ENCODE measurements at places on chromosomes 2 and 18.
A peak's percentile ranks its signal among the peaks of the same experiment; 100 is the strongest.

DNA sequence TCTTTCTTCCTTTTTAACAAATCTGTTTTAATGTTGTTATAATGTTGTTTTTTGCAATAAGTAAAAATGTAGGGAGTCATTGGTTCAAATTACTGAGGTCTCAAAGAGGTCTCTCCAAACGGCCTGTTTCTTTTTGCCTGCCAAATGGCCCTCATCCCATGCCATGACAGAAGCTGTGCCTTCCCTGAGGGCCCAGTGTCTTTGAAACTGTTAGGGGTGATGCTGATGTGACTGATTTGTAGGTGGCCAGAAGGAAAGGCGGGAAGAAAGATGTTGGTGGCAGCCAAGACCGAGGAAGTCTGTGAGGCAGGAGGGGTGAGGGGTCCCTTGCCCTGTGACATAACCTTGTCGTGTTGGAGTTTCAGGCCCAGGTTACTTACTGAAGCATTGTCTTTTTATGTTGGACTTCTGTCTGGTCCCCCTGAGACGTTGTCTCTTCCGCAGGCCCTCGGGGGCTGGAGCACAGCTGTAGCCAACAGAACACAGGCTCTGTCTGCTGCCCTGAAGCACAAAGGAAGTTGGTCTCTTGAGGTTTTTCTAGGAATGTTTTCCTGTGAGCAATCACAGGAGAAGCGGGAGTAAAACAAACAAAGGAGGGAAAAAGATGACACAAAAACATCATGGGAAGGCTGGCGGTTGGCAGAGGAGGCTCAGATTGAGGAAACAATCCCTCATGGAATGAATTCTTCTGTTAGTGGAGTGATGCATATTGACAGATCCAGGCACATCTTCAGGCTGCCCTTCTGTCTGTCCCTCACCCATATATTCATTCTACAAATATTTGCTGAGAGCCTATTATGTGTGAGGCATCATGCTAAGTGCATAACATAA lies 4.9 kb upstream of the ST3GAL5 start:
- DNase-seq, result peak; percentile 59

DNA sequence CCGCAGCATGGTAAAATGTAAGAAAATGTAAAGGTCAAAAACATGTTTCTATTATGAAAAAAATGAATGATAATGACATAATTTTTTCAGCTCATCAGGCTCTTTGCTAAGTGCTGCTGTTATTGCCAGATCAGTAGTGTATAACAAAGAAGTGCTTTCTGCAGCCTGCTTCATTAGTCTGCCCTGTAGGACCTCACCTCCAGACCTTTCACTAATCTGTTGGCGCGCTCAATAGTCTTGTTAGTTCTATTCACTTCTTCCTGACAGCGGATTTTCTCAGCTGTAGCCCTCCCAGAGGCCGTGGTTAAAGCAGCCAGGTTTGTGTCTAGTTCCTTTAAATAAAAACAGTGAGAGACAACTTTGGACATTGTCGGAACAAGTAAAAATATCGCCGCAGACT lies 97.7 kb downstream of the CDCA7 start:
- no peak for DNase-seq

- DNase-seq, result peak; percentile 31
These were observed 61.8 kb downstream of the FMNL2 start for GRCh38 chr2:152396763-152397162.

DNA sequence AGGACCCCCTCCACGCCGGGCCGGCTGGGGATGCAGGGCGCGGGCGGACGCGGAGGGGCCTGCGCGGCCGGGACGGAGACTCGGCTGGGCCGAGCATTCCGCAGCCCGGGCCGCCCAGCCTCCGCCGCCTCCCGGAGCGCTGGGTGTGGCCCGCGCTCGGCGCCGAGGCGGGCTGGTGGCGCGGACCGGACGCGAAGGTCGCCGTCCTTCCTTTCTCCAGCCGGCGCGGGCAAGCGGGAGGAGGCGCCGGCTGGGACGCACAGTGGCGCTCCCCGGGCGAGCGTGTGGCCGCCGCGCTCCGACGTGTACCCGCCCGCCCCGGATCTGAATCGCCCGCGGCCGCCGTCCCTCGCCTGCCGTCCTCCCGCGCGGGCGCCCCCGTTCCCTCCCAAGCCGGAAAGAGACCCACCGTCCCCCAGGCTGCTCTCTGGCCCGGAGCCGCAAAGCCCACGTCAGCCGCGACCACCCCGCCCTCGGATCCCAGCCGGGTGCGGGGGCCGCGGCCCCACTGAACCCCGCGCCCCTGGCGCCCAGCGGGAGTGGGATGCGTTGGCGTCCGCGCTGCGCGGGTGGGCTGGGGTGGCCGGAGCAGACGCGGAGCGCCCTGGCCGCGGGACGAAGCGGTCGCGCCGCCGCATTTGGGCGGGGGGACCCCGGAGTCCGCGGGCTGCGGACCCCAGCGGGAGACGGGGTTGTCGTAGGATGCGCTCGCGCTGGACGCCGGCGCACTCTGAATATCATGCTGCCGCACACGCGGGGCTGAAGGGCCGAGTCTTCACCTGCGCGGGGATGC lies 634 bp downstream of the SPATS2L start:
- peak; percentile 33 for DNase-seq

GRCh38 chr2:38260469-38260868 lies 116.6 kb downstream of the ATL2 start:
- no peak for DNase-seq

DNA sequence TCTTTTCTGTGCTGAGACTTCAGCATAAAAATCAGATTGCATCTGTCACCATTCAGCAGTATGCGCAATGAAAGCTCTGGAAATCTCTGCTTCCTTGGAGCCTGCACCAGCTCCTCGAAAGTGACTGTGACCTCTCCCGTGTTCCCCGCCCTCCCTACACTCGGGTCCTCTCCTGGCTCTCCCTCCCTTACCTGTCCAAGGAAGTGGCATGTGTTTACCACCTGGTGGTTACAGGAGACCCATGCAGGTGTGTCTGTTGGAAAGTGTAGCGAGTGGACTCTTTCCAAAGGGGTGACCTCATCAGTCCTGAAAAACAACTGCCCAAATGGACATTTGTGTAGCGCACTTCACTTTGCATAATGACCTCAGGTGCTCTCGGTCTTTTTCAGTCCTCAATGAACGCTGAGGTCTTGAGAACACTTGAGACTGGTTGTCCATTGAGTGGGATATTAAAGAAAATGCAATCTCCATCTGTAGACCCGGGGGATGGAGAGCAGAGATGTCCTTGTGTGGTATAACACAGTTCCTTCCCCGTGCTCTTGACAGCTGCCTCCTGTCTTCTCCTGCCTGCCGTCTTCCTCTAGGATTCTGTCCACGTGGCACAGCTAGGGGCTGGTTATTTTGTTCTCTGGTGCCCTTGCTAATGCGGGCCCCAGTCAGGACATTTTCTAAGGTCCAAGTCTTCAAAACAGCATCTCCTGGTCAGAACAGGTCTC lies 133.2 kb downstream of the ACKR3 start:
- no peak for DNase-seq

- no peak for DNase-seq
These were observed 243.0 kb downstream of the HNMT start for GRCh38 chr2:138207074-138207930.

DNA sequence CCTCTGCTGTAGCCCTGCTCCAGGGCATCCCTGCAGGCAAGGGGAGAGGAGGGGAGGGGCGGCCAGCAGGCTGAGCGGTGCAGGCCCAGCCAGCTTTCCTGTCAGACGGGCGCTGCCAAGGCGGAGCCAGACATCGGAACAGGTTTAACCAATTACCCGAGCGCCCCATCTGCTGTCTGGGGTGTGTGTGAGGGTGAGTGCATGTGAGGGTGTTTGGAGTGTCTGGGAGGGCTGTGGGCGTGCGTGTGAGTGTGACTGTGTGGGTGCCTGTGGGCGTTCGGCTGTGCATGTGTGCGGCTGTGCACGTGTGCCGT lies 20.0 kb downstream of the EMX1 start:
- DNase-seq, result no peak

- no peak for DNase-seq
These were observed 320.9 kb upstream of the MC4R start for GRCh38 chr18:60693426-60693825.

DNA sequence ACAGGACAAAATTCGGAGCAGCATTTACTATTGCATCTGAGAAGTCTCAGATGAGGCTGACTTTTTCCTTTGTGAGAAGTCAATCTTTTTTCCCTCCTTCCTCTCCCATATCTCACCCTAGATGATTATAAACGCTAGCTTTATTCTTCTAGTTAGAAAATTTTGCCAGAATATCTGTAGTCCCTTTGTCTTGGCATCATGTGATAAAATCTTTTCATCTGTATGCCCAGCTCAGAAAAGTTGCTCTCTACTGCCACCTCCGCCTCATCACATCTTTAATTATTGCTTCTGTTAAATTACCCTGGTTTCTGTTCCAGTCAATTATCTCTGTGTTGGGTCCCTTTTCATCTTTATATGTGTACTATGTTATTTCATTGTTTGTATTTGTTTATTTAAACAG lies 210.8 kb upstream of the SLC35G4 start:
- peak; percentile 44 for DNase-seq

- DNase-seq, result no peak
These were observed 43.7 kb upstream of the NAT8 start for GRCh38 chr2:73685764-73686438.

DNA sequence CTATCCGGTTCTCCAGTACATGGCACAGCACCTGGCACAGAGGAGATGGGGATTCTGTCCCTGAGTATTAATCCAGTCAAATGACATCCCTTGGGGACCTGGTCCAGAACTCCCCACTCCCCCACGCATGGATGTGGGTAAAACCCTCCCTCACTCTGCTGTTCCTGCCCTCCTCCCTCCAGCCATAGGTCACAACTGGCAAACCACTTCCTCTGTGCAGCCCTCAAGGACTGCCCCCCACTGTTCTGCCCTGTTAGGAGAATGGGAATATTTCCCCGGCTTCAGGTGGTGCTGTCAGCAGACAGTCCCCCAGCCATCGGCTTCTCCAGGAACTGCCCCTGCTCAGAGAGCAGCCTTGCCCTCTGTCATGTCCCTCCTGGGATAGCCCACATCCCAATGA lies 1.5 kb upstream of the TFCP2L1 start:
- no peak for DNase-seq

- DNase-seq, result no peak
These were observed 647.8 kb upstream of the SLC39A10 start for GRCh38 chr2:195009202-195009601.

DNA sequence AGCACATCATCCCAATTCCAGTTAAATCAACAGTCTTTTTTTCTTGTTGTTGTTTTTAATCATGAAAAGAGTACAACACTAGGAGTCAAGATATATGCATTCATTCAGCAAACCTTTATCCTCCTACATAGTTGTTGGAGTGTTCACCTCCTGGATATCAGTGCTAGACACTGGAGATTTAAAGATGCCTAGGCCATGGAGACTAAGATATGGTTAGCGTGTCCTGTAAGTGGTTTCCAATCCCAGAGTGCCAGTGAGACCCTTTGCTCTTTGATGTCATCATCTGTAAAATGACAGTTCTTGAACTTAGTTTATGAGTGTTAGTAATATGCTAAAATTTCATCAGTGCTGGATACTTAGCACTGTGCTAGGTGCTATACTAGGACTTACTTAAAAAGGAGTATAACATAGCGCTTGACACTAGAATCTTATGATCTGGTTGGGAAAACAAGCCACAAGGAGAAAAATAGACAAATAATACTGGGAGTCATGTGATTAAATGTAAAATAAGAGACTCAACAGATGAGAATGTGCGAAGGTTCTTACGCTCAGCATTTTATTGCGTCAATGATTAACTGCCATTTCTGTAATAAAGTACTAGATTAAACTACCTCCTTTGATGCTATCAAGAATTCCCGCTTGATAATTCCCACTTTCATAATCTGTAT lies 31.5 kb downstream of the BABAM2 start:
- no peak for DNase-seq

- peak; percentile 28 for DNase-seq
These were observed 619 bp downstream of the GALM start for GRCh38 chr2:38666556-38666910.

GRCh38 chr18:61471942-61472341 lies 138.7 kb downstream of the CDH20 start:
- no peak for DNase-seq
